Adrenal gland (tissue), 19 donors: ENCODE measurements at places on chromosomes 13 and 19. TPM values are rescaled to one million over a fixed set of nuclear protein-coding genes. Genes with fewer than 3 reads are reported as not detected.

The DENND1C gene
- 4.5 TPM for total RNA-seq

The DKKL1 gene
- total RNA-seq: 0.50 TPM

The ZNF792 gene
- total RNA-seq: 6.8 TPM

DNA sequence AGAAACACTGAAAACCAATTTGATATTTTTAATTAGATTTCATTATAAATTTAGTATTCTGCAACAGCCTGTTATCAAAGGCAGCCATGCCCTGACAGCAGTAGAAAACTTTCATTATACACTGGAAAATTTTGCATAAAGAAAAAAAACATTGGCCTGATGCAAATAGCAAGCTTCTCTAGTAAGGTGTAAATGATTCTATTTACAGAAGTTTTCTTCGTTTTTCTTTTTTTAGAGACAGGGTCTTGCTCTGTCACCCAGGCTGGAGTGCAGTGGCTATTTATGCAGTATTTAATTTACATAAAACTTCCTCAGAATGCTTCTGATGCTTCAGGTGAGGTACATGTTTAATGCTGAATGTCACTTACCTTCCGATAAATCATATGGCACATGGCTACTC lies 67.0 kb downstream of the ABCC4 start:
- no peak for DNase-seq

- no peak for DNase-seq
Observed at GRCh38 chr13:50951366-50951765, 41.8 kb downstream of the RNASEH2B start.

GRCh38 chr13:98575009-98575903 lies 1.7 kb downstream of the STK24 start:
- no peak for DNase-seq
